HepG2 (cell line): ENCODE measurements at places on chromosomes 6 and 20.

- DNase-seq, result no peak
Measured at GRCh38 chr20:41051009-41051825, 22.6 kb downstream of the TOP1 start.

GRCh38 chr6:141956046-141956761 lies 176.5 kb upstream of the GJE1 start:
- no peak for DNase-seq

DNA sequence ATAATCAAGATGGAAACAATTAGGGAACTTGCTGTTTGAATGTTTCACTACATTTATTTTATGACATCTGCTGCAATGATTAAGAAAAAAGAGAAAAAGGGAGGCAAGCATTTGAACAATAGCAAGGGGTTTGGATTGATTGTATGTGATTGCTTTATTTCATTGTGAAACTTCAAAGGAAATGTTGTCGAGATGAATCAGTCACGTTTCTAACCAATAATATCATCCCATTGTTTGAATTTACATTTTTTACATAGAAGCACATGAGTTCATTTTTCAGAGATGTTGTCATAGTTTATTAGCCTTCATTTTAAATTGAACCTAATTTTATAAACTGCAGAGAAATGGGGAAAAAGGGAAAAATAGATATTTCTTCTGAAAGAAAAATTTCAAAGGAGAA lies 572.0 kb downstream of the KIF16B start:
- no peak for DNase-seq

- DNase-seq, result peak; percentile 57
Measured at GRCh38 chr6:30720738-30721197, 616 bp downstream of the TUBB start.

- DNase-seq, result no peak
Measured at GRCh38 chr6:53691667-53692133, 26.1 kb upstream of the KLHL31 start.
